MCF 10A (cell line): ENCODE measurements at places on chromosomes 3 and 15. TPM values are rescaled to one million over a fixed set of nuclear protein-coding genes. Genes with fewer than 3 reads are reported as not detected.

GRCh38 chr3:189786479-189787064 is 155.4 kb downstream of the TP63 start:
- no peak for DNase-seq

FAM81A gene
- 1.1 TPM in 2 replicates for total RNA-seq

DNA sequence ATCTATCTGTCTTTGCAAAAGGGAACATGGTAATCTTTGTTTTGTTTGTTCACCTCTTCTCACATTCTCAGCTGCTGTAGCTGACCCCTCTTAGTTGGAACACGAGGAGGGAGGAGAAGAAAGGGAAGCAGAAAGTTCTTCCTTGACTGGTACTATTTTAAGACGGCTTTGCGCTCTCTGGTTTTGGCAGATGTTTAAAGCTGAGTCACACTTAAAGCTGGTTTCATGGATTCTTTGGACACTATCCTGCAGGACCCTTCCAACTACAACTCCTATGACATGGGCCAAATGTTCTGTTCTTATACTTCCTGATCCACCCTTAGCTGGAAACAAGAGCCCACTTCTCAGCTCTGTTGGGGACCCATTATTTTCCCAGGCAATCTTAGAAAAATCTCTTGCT is 40.6 kb upstream of the FXR1 start:
- peak; percentile 29 for DNase-seq

MORC1 gene
- not detected in 2 replicates for total RNA-seq

- no peak for DNase-seq
Observed at GRCh38 chr3:101635345-101635744, 41.6 kb downstream of the ZBTB11 start.

DNA sequence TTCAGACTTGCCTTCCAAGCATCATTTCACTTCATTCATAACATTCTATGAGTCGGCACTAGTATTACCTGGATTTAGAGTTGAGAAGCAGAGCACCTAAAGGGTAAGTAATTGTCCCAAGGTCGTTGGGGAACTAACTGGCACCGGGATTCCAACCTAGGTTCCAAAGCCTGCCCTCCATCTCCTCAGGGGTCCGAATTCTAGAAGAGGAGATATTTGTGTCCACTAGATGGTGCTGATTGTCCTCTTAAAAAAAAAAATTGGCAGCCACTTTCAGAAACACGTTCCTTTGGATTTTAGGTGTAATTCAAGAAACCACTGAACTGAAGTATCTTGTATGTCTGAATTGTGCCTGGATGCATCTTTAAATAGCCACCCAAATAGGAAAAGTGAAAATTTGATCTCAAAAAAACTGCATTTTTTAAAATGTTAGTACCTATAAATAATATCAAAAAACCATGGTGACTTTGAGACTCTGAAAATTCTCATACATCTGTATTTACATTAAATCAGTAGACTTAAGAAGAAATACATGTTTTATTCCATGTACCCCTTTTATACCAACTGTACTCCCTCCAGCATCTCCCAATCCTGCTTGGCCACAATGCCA is 3.9 kb upstream of the FSIP1 start:
- DNase-seq = peak; percentile 67

PLA1A gene
- not detected in 2 replicates for total RNA-seq

IMPDH2 gene
- total RNA-seq = 317 and 476 TPM in 2 replicates

CADM2 gene
- total RNA-seq = not detected in 2 replicates

- DNase-seq = no peak
Observed at GRCh38 chr3:10443272-10444109, 61.9 kb downstream of the ATP2B2 start.

DNA sequence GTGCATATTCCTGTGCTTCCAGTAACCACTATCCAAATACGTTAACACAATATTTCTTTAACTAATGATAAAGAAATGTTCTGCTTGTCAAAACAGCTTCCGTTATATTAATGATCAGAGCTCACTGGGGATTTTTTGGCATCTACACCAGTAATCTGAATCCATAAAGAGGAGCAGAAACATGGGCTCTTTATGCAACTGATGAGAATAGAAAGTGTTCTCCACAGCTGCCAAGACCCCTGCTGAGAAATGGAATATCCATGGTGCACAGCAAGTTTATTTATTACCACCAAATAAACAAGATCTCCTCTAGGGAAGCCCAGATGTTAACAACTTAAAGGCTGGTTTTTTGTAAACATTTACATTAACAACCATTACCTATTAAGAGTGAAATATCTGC is 54.5 kb downstream of the ALDH1A2 start:
- DNase-seq = no peak

DNA sequence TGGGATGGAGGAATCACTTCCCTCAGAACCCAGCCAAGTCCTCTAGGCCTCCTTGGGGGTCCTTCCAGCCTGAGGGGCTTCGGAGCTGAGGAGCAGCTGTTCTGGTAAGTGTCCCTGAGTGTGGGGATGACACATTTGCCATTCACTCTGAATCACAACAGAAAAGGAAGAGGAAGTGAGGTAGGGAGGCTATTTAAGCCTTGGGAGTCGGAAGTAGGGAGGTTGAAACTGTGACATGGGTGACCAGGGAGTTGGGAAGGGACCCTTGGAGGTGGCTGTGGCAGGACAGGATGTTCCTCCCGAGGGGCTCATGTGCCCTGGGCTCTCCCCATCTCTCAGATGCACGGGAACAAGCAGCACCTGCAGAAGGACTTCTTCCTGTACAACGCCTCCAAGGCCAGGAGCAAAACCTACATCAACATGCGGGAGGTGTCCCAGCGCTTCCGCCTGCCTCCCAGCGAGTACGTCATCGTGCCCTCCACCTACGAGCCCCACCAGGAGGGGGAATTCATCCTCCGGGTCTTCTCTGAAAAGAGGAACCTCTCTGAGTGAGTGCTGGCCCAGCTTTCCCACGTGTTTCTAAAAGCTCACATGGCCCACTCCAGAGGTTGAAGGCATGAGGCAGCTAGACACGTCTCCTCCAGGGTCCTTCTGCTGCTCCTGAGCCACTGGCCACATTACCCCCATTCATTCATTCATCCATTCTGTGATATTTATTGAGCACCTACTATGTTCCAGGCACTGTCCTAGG is 43.3 kb downstream of the CAPN3 start:
- DNase-seq = no peak

SLC9C1 gene
- total RNA-seq = not detected in 2 replicates

GRCh38 chr3:55074796-55075195 is 146.9 kb upstream of the LRTM1 start:
- no peak for DNase-seq

- no peak for DNase-seq
Observed at GRCh38 chr15:39474657-39475056, 106.2 kb upstream of the THBS1 start.

BNC1 gene
- 68.3 and 93.5 TPM in 2 replicates for total RNA-seq

DNA sequence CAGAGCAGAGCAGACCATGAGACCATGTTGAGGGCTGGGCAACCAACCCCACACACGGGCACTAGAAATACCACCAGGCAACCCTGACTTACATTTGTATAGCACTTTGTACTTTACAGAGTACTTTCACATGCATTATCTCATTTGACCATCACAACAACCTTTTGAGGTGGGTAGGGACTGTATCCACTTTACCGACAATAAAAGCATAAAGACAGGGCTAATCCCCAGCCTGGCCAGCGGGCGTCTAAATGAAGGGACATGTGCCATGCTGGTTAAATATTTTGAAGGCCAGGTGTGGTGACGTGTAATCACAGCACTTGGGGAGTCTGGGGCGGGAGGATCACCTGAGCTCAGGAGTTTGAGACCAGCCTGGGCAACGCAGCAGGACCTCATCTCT is 23.6 kb downstream of the RASGRP1 start:
- DNase-seq = no peak

- DNase-seq = no peak
Observed at GRCh38 chr3:197406266-197406665, 107.9 kb upstream of the DLG1 start.

- no peak for DNase-seq
Observed at GRCh38 chr15:26771168-26771567, 1.7 kb downstream of the GABRB3 start.

KCNAB1 gene
- total RNA-seq = 0.44 and 0.49 TPM in 2 replicates

- peak; percentile 30 for DNase-seq
Observed at GRCh38 chr3:27939940-27940339, 217.8 kb upstream of the EOMES start.

DNA sequence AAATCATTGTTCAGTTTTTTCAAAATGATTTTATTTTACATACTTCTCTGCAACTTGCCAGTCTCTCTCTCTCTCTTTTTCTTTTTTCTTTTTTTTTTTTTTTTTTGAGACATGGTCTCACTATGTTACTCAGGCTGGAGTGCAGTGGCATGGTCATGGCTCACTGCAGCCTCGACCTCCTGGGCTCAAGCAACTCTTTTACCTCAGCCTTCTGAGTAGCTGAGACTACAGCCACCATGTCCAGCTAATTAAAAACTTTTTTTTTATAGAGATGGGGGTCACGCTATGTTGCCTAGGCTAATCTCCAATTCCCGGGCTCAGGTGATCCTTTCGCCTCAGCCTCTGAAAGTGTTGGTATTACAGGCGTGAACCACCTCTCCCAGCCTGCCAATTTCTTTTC is 12.1 kb upstream of the ARID3B start:
- DNase-seq = no peak

GRCh38 chr15:76217029-76217881 is 94.0 kb downstream of the ETFA start:
- DNase-seq = peak; percentile 88

- peak; percentile 86 for DNase-seq
Observed at GRCh38 chr3:11548721-11549131, 95.0 kb downstream of the VGLL4 start.

GRCh38 chr15:38042707-38043445 is 108.4 kb downstream of the TMCO5A start:
- no peak for DNase-seq

- peak; percentile 97 for DNase-seq
Observed at GRCh38 chr15:39404767-39405181, 176.1 kb upstream of the THBS1 start.

DNA sequence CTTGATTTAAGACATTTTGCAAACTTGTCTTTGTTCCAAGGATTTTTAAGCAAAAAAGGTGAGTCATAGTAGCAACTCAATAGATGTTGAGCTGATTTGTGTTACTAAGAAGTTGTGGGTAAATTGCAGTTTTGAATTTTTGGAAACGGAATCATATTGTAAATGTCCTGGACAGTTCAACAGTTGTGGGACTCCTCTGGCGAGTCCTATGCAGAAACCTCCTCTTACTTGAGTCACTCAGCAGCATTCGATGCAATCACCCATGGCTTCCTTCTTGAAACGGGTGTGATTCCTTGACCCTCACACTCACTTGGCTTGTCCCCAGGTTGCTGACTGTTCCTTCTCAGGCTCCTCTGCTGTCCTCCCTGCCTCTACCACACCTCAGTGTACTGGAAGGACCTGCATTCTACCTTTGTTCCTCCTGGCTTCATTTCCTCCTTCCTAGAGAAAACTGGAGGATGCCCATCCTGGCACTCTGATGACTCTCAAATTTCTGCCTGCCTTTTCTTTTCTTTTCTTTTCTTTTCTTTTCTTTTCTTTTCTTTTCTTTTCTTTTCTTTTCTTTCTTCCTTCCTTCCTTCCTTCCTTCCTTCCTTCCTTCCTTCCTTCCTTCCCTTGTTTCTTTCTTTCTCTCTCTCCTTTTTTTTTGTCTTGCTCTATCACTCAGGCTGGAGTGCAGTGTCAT is 52.8 kb upstream of the DGKG start:
- peak; percentile 84 for DNase-seq

AMT gene
- total RNA-seq = 3.7 and 4.9 TPM in 2 replicates

DNA sequence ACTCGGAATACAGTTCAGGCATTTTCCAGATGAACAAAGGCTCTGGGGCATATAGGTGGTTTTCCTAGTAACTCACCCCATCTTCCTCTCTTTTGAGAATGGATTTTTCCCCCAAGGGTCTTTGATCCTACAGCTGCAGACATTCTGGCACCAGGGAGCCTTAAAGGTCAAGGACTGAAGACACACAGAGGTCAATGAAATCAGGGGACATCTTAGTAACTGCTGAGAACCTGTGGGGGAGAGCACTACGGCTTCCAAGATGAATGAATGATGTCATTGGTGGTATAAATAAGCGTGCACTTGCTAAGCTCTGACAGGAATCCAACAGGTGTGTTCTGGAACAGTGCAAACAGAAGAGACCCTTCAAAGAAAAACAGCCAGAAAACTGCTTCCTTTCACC is 36.3 kb downstream of the TMEM212 start:
- no peak for DNase-seq

DNA sequence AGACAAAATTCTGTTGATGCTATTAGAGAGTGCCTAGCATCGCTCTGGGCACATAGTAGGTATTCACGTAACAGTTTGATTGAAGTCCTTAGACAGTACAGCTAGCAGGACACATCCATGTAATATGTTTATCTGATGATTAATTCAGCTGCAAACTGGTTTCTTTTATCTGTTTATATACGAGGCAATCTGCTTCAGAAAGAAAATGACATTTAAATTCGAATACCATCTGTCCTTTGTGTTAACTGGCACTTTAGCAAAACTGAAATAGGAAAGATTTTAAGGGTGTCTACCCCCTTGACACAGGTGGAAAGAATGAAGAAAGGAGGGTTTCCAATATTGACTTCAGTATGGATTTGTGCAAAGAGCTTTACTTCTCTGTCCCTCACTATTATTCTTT is 192.5 kb downstream of the MFSD1 start:
- DNase-seq = no peak

DNA sequence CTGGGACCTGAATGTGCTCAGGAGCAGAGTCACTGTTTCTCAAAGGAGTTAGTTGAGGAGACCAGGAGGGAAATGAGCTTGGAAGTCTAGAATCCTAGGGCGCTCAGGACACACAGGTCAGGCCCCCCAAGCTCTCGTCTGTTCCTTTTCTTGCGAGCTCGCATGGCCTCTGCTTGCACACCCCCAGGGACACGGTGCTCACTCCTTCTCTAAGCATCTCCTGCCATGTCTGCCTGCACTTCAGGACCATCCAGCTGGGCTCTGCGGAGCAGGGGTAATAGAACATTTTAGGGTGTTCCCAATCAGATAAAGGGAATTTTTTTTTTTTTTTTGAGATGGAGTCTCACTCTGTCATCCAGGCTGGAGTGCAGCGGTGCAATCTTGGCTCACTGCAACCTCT is 213.2 kb downstream of the XXYLT1 start:
- no peak for DNase-seq

GRCh38 chr15:59862191-59863155 is 141.6 kb upstream of the FOXB1 start:
- peak; percentile 28 for DNase-seq

DNA sequence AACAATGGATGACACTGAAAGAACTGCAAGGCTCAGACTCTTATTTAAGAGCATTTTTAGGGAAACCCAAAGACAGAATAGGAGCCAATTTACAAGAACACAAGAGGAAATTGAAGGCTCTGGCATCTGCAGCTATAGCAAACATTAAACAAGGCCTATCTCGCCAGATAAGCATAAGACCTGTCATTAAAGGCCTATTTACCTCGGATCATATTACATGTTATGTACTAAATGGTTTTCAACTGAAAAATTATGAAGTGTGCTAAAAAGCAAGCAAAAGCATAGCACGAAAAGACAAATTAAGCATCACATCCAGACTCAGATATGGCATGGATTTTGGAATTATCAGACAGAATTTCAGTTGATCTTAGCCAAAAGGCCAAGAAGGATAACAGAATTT is 617.1 kb downstream of the SQOR start:
- DNase-seq = no peak

- DNase-seq = no peak
Observed at GRCh38 chr3:41448396-41448795, 249.1 kb downstream of the CTNNB1 start.
